ENCODE measurements at places on chromosomes 16 and 17. TPM values are rescaled to one million over a fixed set of nuclear protein-coding genes. Genes with fewer than 3 reads are reported as not detected.

Gene FA2H
- total RNA-seq: 0.14 TPM

Gene BAIAP3
- 21.7 TPM for total RNA-seq

Gene TBC1D3I
- total RNA-seq: 0.35 TPM

Gene LCMT1
- 43.0 TPM for total RNA-seq

Gene CCL7
- not detected for total RNA-seq

Gene TEX19
- not detected for total RNA-seq

Gene CSH1
- not detected for total RNA-seq

Gene ASPHD1
- not detected for total RNA-seq

Gene KCNJ2
- not detected for total RNA-seq

Gene CBFA2T3
- total RNA-seq: 4.2 TPM

Gene PRSS22
- total RNA-seq: 7.7 TPM

Data from natural killer cell (primary cell).